ENCODE measurements at places on chromosomes 3 and 15.

DNA sequence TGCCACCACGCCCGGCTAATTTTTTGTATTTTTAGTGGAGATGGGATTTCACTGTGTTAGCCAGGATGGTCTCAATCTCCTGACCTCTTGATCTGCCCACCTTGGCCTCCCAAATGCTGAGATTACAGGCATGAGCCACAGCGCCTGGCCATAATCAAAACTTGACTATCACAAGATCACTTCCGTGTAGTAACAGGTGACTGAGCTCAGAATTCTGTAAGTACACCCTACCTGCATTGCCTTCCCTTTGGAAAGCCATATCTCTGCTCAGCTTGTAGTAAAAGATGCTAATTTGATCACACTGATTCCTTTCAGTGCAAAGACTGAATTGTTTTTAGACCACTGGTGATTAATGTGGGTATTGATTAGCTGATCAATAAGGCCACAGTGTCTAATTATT lies 167.1 kb downstream of the SHOX2 start:
- DNase-seq, result no peak

DNA sequence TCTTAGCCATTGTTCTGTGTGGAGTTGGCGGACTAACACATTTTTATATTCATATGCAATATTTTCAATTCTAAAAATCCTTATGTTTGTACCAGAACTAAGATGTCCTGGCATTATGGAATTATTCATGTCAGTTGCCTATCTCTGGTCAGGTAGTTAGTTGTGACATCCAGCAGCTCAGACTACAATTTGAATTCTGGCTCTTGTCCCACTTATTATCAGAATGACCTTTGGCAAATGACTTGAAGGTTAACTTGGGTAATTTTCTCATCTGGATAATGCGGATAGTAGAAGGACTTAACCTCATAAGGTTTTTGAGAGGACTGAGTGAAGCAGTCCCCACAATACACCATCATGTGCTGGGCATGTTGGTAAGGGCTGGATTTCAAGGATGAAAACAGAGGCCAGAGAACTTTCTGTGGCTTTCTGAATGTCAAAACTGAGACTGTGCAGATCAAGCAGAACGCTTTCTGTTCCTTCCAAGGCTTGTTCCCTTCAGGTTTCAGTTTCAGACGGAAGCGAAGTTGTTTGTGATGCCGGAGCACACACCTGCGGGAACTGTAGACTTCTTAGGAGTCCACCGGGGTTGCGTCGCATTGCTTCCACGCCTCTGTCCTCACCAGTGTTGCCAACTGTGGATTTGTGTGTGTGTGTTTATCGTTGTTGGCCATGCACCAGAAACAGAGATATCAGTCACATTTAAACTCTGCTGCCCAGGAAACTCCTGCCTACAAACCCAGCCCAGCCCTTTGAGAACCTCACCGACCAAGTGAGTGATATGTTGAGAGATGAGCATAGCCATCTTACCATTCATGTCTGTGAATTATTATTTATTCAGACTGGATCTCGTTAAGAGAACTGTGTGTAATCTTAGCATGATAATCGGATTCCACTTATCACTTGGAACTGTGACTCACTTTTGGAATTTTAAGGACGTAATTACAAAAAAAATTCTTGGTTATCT lies 76.0 kb downstream of the PTPRG start:
- no peak for DNase-seq

GRCh38 chr15:62824111-62825015 lies 218.2 kb upstream of the TPM1 start:
- no peak for DNase-seq

GRCh38 chr3:179027326-179027900 lies 44.2 kb downstream of the ZMAT3 start:
- peak; percentile 6 for DNase-seq

GRCh38 chr15:89400116-89400781 lies 65.6 kb upstream of the POLG start:
- DNase-seq, result no peak

DNA sequence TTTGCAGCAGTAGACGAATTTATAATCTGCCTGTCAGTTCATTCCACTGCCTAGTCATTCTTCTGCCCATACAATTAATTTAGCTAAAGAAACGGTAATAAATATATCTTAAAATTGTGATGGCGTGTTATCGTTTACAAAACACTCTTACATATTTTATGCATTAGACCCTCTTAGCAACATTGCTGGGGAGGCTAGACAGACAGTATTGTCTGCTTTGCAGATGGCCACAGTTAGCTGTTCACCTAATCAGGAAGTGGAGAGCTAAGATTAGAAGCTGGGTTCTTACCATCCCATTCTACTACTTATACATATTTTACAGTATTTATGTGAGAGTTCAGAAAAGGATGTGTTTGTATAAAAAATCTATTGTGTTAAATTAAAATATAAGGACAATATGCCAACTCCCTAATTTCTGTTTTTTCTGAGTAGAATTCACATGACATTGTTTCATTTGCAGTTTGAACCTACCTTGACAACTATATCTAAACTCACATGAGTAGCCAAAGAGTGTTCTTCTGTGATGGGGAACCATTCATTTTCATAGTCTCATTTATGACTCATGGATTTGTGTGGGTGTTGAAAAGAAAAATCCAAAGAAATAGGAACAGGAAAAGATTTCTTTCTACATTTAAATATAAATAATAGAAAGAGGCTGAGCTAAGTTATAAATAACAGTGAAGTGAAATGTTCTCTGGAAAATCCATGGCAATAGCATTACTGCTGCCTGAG lies 41.7 kb upstream of the C3orf80 start:
- no peak for DNase-seq

GRCh38 chr3:50323092-50323600 lies 601 bp upstream of the HYAL2 start:
- no peak for DNase-seq

DNA sequence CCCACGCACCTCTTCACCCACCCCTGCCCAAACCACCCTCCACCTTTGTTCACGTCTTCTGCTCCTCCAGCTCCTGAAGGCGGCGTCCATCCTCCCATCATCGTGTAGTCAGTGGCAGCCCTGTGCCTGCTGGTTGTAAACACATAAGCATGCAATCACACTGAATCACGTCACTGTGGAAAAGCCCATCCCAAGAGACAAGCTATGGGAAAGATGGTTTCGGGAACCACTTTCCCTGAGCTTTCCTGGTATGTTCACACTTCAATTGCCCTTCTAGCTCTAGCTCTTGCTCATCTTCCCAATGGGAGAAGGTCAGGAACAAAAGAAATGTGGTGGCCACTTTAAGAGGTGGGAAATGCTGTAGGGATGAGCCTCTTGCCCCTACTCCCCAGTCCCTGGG lies 14.4 kb upstream of the GOLGA8J start:
- no peak for DNase-seq

DNA sequence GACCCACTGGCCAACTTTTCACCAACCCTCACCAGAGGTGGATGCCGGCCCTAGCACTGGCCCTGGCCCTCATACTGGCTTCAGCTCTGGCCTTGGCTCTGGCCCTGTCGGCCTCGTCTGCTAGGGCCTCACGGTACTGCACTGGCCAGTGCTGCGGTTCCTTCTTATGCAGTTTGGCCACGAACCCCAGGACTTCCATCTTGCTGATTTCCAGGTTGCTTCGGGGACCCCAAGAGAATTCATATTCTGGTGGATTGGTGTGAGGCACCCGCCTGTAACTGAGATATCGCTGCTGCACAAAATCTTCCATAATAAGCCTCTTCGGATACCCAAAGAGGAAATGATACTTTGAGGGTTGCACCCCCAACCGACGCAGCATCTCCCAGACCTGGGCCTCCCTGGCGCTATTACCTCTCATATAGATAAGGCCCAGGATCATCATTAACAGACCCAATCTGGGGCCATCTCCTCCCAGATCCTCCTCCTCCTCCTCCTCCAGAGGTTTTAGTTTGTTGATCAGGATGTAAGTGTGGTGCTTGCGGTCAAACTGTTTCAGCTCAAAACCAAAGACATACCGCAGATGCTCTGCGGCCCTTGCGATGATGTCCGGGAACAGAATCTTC lies 883 bp downstream of the MAGEF1 start:
- DNase-seq, result peak; percentile 10

- no peak for DNase-seq
Measured at GRCh38 chr3:126355777-126356372, 1.3 kb downstream of the KLF15 start.

DNA sequence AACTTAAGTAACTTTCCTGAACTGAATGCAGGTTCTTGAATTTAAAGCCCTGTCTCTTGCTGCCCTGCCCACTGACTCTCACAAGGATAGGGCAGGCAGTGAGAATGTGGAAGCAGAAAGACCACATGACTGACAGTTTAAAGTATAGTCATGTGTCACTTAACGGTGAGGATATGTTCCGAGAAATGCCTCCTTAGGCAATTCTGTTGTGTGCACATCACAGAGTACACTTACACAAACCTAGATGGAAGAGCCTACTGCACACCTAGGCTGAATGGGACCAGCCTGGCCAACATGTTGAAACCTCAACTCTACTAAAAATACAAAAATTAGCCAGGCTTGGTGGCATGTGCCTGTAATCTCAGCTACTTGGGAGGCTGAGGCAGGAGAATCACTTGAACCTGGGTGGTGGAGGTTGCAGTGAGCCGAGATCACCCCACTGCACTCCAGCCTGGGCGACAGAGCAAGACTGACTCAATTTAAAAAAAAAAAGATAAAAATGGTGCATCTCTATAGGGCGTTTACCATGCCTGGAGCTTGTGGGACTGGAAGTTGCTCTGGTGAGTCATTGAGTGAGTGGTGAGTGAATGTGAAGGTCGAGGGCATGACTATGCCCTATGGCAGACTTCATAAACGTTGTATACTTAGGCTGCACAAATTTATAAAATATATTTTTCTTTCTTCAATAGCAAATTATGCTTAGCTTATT lies 18.9 kb upstream of the COPG1 start:
- no peak for DNase-seq

- DNase-seq, result no peak
Measured at GRCh38 chr3:65114041-65114440, 426.2 kb upstream of the ADAMTS9 start.

DNA sequence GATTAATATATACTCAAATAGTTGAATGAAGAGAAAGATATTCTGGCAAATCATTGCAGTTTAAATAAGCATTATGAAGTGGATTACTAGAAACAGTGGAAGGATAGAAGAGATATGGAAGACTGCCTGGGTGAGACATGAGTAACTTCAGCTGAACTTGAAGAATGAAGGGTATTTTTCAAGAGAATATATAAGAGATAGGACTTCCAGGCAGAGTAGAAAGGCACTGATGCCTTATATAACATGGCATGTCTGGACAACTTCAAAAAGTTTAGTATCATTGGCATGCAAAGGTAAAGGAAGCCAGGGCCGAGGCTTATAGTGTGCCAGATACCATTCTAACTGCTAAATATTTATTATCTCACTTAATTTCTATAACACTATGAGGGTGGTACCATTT lies 126.5 kb upstream of the SLC7A14 start:
- DNase-seq, result no peak

GRCh38 chr3:191303596-191303995 lies 25.6 kb upstream of the CCDC50 start:
- DNase-seq, result no peak

- DNase-seq, result no peak
Measured at GRCh38 chr3:157872902-157873301, 233.3 kb downstream of the SHOX2 start.

- DNase-seq, result no peak
Measured at GRCh38 chr3:98961161-98962155, 60.0 kb upstream of the DCBLD2 start.

DNA sequence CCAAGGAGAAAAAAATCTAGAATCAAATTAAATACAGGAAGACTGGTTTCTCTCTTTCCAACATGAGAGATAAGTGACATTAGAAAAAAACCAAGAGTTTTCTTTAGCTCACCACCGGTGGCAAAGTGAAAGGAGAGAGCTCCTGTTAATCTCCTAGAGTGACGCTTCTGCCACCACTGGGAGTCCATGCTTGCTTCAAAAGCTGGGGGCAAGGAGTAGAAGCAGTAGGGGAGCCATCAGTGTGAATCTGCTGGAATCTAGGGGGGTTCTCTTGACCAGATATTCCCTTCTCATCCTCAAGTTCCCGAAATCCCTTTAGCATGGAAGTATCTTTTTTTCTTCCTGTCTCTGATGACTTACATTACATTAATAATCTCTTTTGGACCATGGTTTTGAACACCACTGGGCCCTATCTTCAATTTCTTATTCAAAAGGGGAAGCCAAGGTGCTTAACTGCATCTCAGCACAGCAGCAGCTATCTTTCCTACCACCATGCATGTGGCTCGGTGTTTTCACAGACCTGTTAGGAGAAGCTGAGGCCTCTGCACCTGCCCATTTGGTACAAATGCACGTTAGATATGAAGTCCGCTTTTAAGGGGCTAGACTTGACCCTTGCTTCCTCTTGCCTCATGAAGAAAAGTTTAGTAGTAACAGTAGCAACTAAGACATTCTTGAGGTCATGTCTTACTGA lies 6.6 kb upstream of the ICE2 start:
- DNase-seq, result no peak
